SK-N-MC (cell line): ENCODE measurements at places on chromosomes 2 and 18.
A peak's percentile ranks its signal among the peaks of the same experiment; 100 is the strongest.

DNA sequence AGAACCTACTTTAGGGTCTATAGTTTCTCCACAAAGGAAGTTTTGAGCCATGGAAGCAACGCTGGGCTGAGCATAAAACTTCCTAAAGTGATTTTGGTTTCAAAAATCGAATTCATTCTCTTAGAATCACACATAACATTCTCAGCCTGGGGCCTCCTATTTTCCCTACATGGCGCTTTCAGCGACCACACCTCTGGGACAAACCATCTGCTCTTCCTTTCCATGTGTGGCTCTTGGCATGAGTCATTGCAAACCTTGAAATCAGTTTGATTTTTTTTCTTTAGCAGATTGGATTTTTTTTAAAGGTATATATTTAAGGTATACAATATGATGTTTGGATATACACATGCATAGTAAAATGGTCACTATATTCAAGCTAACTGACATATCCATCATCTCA is 72.5 kb upstream of the APCDD1 start:
- no peak for DNase-seq

GRCh38 chr18:63160172-63160995 is 159.2 kb downstream of the BCL2 start:
- no peak for DNase-seq

- DNase-seq: no peak
Observed at GRCh38 chr2:150532879-150533278, 45.4 kb upstream of the RND3 start.

GRCh38 chr2:71043531-71044407 is 24.7 kb upstream of the NAGK start:
- DNase-seq: no peak

GRCh38 chr2:182349268-182349667 is 77.6 kb downstream of the PDE1A start:
- DNase-seq: no peak

GRCh38 chr18:23837591-23837990 is 148.3 kb downstream of the LAMA3 start:
- peak; percentile 35 for DNase-seq

- no peak for DNase-seq
Observed at GRCh38 chr2:28729698-28730097, 21.9 kb upstream of the PPP1CB start.

- no peak for DNase-seq
Observed at GRCh38 chr2:11134349-11134748, 20.9 kb upstream of the SLC66A3 start.

- DNase-seq: no peak
Observed at GRCh38 chr2:106272216-106272807, 78.2 kb upstream of the UXS1 start.

GRCh38 chr2:15793078-15793913 is 147.1 kb upstream of the MYCN start:
- DNase-seq: no peak

GRCh38 chr2:226407135-226407534 is 392.5 kb downstream of the IRS1 start:
- no peak for DNase-seq

GRCh38 chr2:66495788-66496640 is 61.1 kb downstream of the MEIS1 start:
- DNase-seq: no peak

DNA sequence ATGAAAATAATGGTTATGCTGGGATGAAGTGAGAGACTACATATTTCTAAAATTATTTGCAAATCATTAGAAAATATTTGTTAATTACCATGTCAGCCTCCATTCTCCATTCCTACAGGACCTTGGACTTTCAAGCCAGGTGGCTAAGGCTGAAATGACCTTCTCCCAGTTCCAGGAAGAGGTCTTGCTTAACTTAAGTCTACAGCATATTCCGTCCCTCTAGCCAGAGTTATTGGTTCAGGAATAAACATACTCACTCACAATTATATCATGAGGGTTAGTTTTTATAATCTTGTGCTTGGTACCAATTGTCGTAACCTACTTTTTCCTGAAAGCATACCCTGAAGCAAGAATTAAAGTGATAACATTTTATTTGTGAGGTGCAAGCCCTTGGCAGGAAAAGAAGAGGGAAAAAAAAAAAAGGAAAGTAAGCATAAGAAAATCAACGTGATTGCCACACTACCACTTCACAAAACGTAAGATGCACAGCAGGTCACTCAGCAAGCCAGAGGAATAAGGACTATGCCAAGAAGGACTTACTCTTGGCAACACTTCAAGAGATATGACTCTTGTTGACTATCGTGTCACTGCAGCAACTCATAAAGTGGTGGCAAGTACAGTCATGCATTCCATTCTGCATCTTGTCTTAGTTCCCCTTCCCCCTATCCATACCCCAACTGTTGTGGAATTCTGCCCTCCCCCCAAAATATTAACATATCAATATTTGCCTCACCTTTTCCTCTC is 479.1 kb downstream of the MBD2 start:
- DNase-seq: no peak
